ENCODE measurements at places on chromosomes 1 and 21.
A peak's percentile ranks its signal among the peaks of the same experiment; 100 is the strongest.

DNA sequence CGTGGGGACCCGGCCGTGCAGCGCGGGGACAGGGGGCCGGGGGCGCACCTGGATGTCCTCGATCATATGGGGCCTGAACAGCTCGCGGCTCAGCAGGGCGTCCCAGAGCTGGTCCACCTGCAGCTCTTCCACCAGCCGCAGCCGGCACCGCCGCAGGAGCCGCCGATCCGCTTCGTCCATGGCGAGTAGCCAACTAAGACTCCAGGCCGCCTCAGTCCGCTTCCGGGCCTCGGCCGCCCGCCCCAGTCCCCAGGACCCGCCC is at the start of gene CASP9:
TSS of gene CASP9 (minus strand) at position 195 of the 262 bp plus-strand sequence. CDS start at position 180, 15 bp downstream.
- DNase-seq, result no peak

DNA sequence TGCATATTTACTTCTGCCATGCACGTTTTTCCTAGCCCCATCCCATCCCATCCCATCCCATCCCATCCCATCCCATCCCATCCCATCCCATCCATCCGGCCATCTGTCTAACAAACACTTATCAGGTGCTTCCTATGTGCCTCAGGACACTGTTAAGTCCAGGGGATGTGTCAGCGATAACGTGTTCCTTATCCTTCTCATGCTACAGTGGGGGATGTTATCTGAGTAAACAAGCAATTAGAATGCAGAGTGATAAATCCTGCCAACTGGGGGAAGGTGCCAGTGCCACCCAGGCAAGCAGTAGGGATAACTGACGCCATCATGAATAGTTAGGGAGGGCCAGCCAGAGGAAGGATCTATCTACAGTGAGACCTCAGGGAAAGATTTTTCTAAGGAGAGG is 304.2 kb downstream of the CAMTA1 start:
- no peak for DNase-seq

- no peak for DNase-seq
These were observed 42.9 kb downstream of the ABCG1 start for GRCh38 chr21:42261829-42262200.

- DNase-seq, result peak; percentile 23
These were observed 661 bp downstream of the PLEKHO1 start for GRCh38 chr1:150150133-150151021.

DNA sequence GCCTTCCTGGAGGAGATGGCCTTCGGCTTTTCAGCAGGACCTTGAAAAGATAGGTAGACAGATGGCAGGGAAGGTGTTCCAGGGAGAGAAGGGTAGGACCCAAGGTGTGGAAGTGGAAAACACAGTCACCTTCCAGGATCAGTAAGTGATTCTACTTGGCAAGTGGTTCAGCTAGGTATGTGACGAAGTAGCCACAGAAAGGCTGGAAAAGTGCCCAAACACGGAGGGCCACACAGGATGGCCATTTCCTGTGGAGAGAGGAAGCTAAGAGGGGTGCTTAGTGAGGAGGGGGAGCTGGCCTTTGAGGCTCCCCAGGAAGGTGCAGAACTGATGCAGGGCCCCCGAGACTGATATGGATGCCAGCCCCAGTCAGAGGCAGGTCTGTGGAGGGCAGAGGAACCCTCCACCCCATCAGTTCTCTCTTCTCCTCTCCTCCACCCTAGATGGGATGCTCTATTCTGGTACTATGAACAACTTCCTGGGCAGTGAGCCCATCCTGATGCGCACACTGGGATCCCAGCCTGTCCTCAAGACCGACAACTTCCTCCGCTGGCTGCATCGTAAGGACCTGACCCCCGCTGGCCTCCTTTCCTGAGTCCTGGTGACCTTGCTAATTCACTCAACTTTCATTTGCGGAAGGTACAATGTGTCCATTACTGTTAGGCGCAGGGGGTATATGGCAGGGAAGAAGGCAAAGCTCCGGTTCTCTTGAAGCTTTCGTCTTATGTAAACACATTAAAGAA is 6.8 kb downstream of the SEMA4A start:
- no peak for DNase-seq

DNA sequence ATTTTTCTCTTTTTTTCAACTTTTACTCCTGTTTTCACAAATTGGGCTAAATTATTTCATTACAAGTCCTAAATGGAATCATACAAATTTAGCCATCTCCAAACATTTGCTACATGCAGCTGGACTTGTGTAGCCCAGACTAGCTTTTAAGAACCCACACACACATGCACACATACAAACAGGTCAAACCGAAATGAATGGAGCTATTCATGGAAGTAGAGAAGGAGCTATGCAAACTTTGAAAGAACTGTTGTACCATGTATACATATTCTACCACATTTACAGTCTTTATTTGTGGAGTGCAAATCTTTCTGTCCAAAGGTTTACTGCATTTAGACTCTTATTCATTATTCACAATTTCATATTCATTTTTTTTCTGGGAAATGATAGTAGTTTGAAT is 189.1 kb upstream of the RNPC3 start:
- no peak for DNase-seq

Data from stimulated activated CD4-positive, alpha-beta T cell treated with anti-CD3 and anti-CD28 coated beads, TNF-alpha, amount 100 ng/mL, for 24 hours (primary cell).